ENCODE measurements at places on chromosomes 2 and 18.
A peak's percentile ranks its signal among the peaks of the same experiment; 100 is the strongest.

- DNase-seq: no peak
These were observed 15.9 kb downstream of the ZNF638 start for GRCh38 chr2:71347517-71347916.

DNA sequence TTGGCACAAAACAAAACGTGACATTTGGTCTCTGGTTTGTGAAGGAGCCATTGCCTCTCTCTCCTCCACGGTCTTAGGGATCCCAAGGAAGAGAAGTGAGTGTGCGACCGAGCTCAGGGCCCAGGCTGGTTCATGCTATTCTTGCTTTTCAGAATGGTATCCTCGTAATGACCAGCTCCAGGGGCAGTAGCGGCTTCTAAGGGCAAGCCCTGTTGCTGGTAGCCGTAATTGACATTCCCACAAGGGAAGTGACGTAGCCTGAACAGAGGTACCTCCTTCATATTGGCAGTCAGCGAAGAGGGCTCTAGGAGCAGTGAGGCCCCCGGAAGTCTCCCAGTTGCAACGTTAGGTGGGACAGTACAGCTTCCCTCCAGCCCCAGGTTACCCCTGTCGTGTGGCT is 77.9 kb downstream of the CLIP4 start:
- no peak for DNase-seq

- no peak for DNase-seq
These were observed 304.0 kb upstream of the TMEFF2 start for GRCh38 chr2:192498747-192499146.

DNA sequence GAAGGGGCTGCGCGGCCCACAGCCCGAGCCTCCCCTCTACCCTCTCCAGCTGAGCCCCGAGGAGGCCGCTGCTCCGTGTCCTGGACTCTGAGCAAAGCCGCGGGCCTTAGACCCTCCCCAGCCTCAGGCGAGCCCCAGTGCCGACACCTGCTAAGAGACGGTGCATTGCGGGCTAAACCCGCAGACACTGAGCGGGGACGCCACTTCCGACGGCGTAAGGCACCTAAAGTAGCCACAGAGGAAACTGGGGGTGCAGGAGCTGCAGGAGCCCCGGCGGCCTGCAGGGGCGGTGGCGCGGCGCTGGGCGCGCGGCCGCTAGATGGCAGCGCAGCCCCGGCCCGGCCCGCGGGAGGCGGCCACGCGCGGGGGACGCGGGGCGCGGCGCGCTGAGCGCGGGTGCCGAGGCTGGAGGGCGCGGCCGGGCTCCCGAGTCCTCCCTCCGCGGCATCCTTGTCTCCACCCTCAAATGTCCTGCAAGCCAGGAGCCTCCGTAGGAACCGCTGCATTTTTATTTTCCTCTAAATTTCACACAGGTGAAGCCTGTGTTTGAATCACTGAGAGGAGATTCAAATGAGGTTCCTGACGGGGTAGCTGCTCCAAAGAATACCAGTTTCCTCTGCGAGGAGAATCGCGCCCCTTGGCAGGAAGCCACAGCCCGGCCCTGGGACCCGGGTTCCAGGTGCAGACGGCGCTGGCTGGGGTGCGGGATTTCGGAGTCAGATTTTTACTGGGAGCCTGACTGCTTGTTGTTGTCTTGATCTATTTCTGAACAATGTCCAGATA is 650.5 kb downstream of the GALR1 start:
- DNase-seq: peak; percentile 97

DNA sequence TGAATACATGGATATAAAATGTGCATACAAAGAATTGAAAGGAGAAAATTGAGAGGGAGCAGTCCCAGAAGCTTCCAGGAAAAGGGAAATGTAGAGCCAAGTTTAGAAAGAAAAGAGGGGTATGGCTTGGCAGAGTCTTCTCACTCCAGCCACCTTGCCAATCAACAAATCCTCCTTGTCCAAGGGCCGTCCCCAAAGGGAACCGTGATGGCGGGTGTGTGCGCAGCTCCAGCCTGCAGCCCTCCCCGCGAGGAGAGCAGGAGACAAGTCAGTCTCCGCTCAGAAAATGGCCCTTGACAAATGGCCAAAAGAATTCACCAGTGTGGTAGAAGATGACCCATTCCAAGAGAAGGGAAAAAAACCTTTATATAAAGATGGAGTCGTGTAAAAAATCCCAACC is 448.3 kb upstream of the POU3F3 start:
- DNase-seq: no peak

GRCh38 chr2:220175967-220176366 is 548.5 kb downstream of the SLC4A3 start:
- no peak for DNase-seq
